ENCODE measurements at places on chromosomes 2 and 18.

DNA sequence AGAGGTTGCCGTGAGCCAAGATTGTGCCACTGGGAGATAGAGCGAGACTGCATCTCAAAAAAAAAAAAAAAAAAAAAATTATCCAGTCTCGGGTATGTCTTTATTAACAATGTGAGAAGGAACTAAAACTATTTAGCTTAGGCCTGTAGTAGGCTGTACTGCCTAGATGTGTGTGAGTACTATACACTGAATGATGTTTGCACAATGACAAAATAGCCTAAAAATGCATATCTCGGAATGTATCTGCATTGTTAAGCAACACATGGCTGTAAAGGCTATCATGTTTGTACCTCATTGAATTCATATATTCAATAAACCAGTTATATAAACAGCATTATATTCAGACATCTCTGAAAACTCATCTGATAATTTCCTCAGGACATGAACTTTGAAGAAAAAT lies 191.2 kb upstream of the SESTD1 start:
- ATAC-seq, result no peak

DNA sequence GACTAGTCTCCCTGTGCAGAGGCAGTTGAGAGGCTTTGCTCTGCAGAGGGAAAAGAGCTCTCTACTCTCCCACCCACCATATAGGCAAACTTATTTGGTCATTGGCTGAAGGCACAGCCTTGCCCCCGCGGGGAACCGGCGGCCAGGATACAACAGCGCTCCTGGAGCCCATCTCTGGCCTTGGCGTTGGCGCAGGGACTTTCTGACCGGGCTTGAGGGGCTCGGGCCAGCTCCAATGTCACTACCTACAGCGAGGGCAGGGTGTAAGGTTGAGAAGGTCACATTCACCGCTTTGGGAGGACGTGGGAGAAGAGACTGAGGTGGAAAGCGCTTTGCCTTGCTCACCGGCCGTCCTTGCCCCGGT lies 2.2 kb downstream of the ONECUT2 start:
- ATAC-seq, result no peak

GRCh38 chr2:171317492-171318125 lies 116.2 kb downstream of the METTL8 start:
- peak; percentile 86 for ATAC-seq

- ATAC-seq, result no peak
These were observed 8.4 kb downstream of the PHLPP1 start for GRCh38 chr18:62723666-62724281.

DNA sequence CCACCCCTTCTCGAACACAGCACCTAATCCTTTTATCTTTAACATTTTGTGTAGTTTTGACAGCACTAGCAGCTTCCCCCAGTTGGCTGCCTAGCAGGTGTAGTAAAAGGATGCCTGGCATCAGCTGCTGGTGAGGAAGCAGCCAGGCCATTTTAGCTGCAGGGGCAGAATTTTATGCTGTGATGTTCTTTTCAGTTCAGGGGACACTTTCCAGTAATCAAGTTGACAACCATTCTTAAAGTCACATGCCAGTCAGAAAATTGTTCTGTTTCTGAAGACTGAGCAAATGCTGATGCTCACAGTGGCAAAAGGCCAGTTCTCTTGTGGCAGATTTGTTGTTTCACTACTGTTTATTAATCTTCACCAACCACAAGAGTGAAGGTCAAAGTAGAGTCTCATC lies 570.8 kb downstream of the CCDC85A start:
- ATAC-seq, result no peak

DNA sequence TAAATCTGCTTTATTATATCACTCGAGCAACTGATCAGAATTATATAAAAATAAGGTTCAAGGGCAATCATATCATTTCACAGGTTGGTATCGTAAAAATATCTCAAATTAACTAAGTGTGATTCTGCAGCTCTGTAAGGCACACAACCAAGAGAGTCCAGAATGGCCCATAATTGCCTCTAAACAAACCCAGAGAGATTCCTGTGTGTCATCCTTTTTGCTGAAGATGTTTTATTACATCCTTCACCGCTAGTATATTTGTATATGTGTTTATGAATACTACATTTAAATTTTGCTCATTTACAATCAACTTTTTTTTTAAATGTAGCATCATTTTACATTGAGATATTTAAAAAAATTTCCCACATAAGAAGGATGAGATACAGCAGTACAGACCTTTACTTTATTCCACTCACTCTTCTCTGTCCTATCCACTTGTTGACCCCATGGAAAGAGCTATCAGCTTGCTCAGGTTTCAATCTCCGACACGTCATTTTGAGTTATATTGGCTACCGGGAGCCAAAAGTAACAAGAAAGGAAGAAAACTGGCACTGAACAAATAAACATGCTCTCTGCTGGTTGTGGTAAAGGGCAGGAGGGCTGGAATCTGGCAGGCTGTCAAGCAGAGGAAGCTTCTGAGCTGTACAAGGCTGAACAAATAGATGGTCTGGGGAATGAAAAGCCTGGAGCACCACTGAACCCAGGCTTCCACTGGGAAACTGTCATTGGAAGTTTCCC lies 23.1 kb downstream of the PLA2R1 start:
- no peak for ATAC-seq

All from stimulated activated memory B cell treated with anti-CD40 and anti-IgM and Interleukin-4, amounts not matched to agents 10 μg/mL and 1 μg/mL and 100 μg/mL, for 72 hours (primary cell).